ENCODE measurements at places on chromosomes 2 and 18. TPM values are rescaled to one million over a fixed set of nuclear protein-coding genes. Genes with fewer than 3 reads are reported as not detected.

Gene DGUOK
- total RNA-seq: 65.8 TPM

Gene SP140
- total RNA-seq: 51.5 TPM

Gene RGPD4
- total RNA-seq: not detected

Gene MAP2
- not detected for total RNA-seq

Gene RGPD6
- total RNA-seq: 5.3 TPM

Gene ABCG5
- not detected for total RNA-seq

Gene SCN9A
- total RNA-seq: 1.4 TPM

Gene FAP
- not detected for total RNA-seq

Gene NAT8
- not detected for total RNA-seq

Gene RAB17
- total RNA-seq: not detected

Gene SERPINB5
- total RNA-seq: not detected

Gene RGPD8
- 41.7 TPM for total RNA-seq

Gene TUBA3E
- total RNA-seq: not detected

Gene CHRNG
- not detected for total RNA-seq

Gene FER1L5
- total RNA-seq: not detected

Gene ITPRIPL1
- total RNA-seq: 0.79 TPM

Gene IL1F10
- total RNA-seq: not detected

Gene SRSF7
- 295 TPM for total RNA-seq

Gene OR6B2
- total RNA-seq: not detected

Gene INPP1
- total RNA-seq: 6.7 TPM

Gene TCF23
- total RNA-seq: not detected

Gene OTOS
- not detected for total RNA-seq

Gene RBM43
- total RNA-seq: 8.0 TPM

Gene ICA1L
- total RNA-seq: 2.4 TPM

Gene RPRM
- not detected for total RNA-seq

Gene SGPP2
- 6.1 TPM for total RNA-seq

Gene PROM2
- 1.2 TPM for total RNA-seq

Gene FSIP2
- 0.19 TPM for total RNA-seq

Gene APLF
- 3.8 TPM for total RNA-seq

Gene NPPC
- total RNA-seq: not detected

Gene TRIP12
- 237 TPM for total RNA-seq

Gene EHD3
- total RNA-seq: 3.5 TPM

Gene RESP18
- total RNA-seq: not detected

Gene PRKCE
- total RNA-seq: 16.0 TPM

Gene PPIL3
- total RNA-seq: 30.5 TPM

Gene FOXD4L1
- 0.24 TPM for total RNA-seq
